Caudate nucleus (tissue), 63 donors: ENCODE measurements at places on chromosomes 13 and 19.
A peak's percentile ranks its signal among the peaks of the same experiment; 100 is the strongest.

DNA sequence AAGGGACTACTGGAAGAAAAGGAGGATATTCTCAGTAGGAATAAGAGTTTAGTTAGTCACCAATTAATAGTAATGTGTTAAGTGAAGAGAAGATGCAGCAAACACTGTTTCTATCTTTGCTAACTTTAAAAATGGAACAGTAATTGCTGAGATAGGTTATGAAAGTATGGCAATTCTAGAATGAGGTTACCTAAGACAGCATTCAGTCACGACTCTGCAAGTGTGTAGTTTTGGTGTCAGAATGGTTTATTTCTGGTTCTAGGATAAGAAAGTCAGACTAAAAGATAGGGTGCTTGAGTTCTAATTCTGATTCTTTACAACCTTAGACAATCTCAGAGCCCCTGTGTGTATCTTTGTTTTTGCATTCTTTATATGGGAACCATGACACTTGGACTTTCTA, 138.1 kb downstream of the POU4F1 start:
- no peak for DNase-seq

DNA sequence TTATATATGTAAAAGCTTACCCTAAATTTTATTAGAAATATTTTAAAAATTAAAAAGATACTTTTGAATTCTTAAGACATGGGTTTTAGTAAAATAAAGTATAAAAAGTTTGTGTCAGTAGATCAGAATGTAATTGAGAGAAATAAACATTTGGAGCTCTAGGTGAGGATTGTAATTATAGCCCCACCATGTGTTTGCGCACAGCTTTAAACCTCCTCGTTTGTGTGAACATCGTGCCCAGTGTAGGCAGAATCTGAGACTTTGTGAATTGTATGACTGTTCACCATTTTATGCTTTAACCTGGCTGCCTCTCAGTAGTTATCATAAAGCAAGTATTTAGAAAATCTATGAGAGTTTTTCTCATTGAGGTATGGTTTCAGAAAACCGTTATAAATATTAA, 29.1 kb downstream of the CUL4A start:
- DNase-seq = no peak

- peak; percentile 56 for DNase-seq
These were observed 5.9 kb downstream of the DOHH start for GRCh38 chr19:3494559-3494958.

DNA sequence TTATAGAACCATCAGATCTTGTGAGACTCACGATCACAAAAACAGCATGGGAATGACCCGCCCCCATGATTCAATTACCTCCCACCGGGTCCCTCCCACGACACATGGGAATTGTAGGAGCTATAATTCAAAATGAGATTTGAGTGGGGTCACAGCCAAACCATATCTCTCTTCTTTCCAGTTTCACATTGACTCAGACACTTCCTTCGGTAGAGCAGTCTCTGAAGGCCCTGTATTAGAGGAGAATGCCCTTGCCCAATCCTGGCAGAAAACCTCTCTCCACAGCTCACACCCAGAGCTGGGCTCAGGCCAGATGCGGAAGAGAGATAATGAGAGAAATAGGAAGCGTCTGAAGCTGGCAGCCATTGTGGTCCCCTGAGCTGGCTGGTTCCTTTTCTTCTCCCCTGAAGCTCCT, 72.4 kb upstream of the CLDN10 start:
- no peak for DNase-seq

- DNase-seq = no peak
These were observed 1507.1 kb downstream of the UQCRFS1 start for GRCh38 chr19:27705896-27706295.

DNA sequence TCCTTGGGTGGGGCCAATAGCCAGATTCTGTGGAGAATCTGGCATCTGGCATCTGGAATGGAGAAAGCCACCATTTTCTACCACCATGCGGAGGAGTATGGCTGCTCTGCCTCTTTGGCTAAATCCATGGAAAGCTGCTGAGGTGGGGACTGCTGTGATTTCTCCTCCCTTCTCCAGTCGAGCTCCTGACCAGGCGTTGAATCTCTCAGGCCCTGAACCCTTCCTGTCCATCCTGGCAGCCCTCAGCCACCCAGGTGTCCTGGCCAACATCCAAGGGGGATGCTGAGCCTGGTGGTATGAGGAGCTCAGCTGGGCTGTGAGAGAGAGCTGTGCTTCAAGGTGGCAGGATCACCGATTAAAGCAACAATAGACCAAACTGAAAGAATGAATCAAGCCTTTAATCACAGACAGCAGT, 17.4 kb upstream of the SIGLEC6 start:
- no peak for DNase-seq

DNA sequence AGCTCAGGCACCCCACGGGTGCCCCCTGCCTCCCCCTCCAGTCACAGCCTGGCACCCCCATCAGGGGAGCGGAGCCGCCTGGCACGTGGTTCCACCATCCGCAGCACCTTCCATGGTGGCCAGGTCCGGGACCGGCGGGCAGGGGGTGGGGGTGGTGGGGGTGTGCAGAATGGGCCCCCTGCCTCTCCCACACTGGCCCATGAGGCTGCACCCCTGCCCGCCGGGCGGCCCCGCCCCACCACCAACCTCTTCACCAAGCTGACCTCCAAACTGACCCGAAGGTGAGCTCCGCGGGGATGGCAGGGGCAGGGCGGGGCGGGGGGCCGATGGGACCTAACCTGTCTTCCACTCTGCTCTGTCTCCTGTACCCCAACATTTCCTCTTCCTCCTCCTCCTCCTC, 25.0 kb downstream of the CKM start:
- DNase-seq = no peak
